ENCODE measurements at places on chromosomes 6 and 20. TPM values are rescaled to one million over a fixed set of nuclear protein-coding genes. Genes with fewer than 3 reads are reported as not detected.

SAMD10 gene
- 0.19 TPM for total RNA-seq

OR12D3 gene
- total RNA-seq = not detected

KCNB1 gene
- total RNA-seq = 0.97 TPM

OPN5 gene
- not detected for total RNA-seq

DNA sequence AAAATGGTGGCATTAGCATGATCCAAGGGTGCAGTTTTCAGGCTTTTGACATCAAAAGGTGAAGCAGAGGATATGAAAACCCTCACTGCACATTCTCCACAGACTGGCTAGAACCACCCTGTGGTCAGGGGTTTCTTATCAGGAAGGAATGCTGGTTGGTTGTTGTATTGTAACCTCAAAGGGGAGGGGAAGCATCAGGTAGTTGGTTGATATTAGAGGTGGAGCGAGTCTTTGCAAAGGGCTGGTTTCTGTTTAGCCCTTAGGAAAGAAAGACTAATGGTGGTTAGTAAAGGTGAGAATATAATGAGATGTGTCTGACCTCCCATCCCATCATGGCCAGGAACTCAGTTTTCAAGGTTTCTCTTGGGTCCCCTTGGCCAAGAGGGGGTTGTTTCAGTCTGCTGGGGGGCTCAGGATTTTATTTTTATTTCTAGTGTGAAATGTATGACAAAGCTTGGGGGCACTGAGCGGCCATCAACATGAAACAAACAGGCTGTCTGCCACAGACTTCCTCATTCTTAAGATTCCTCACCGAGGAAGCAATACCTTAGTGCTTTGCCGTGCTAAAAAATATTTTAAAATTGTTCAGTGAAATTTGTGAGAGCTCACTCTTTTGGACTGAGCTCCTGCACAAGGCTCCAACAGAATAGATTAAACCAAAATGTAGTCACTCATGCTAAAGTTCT lies 47.5 kb upstream of the PROKR2 start:
- H3K4me3 ChIP-seq = no peak overlapping the region
- no peak overlapping the region for H3K27ac ChIP-seq
- no peaks in the 10 kb centered on the region for H3K27me3 ChIP-seq
- no peaks in the 10 kb centered on the region for H3K36me3 ChIP-seq
- DNase-seq = no peak

DNA sequence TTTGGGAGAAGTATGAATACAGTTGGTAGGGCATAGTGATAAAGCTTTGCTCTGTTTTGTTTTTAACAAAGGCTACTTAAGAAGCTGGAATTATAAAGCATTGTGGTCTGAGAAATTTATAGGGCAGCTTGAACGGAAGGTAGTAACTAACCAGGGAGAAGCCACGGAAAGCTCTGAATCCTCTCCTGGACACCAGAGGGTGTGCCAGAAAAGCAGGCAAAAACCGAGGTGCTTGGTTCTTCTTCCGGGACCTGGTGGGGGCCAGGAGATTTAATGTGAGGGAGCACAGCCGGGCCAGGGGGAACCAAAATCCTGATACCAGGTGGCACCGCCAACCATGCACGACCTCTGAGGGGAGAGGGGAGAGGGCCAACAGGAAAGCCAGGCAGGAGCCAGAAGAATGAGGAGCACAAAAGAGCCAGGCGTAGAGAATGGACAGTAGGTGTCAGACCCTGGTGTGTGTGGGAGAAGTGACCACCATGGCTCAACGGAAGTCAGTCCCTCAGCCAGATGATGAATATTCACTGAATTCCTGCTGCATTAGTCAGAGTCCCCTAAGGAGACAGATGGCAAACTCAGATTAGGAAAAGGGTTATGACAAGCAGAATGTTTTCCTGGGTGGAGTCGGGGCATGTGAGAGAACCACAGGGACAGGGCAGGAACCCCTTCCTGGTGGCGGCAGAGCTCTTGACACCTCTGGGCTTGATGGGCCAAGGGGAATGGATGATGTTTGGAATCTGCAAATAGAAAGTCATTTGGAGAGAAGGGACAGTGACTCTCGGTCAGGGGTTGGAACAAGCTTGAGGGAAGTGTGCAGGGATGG lies 262.3 kb downstream of the ZNF217 start:
- H3K4me1 ChIP-seq = no peaks in the 10 kb centered on the region
- no peak overlapping the region for H3K27ac ChIP-seq
- no peaks in the 10 kb centered on the region for H3K36me3 ChIP-seq

- peak overlapping the region; percentile 78 for H3K4me3 ChIP-seq
- H3K4me1 ChIP-seq = peaks cover 5% of the 10 kb centered on the region
- no peak overlapping the region for H3K27ac ChIP-seq
- peak; percentile 88 for DNase-seq
These were observed 929 bp downstream of the CDH22 start for GRCh38 chr20:46307139-46307998.

All from neural progenitor cell (in vitro differentiated cells).